ENCODE measurements at places on chromosomes 13 and 19.

DNA sequence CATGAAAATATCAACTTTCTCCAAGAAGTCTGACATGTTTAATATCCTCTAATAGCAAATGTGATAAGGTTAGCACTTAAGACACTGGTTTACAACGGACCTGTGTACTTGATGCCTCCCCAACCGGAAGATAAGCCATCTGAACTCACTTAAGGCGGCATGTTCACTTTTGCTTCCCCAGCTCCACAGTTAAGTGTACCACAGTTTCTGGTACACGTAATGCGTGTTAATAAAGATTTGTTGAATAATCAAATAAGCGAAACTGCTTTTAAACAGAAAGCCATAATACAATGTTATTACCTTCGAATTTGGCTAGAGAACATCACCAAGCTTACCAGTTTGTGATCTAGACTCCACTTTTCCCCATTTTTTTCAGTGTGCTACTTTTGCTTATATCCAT lies 1.4 kb upstream of the PAN3 start:
- DNase-seq = peak; percentile 8

DNA sequence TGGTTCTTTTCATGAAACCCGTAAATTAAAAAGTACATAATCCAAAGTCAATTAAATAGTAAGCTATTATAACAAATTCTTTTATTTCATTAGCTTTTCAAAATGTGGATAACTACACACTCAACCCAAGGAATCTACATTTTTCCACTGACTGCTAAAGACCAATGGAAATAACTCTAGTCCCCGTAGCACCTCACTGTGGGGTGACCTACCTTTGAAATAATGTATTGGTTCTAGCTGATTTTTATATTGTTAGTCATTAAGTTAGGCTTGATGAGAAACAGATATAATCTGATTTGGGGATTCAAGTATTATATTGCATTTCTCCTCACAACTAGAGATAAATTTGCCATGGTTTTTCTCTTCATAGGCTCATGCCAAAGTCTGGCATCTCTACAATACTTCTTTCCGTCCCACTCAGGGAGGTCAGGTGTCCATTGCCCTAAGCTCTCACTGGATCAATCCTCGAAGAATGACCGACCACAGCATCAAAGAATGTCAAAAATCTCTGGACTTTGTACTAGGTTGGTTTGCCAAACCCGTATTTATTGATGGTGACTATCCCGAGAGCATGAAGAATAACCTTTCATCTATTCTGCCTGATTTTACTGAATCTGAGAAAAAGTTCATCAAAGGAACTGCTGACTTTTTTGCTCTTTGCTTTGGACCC lies 37.3 kb downstream of the KL start:
- DNase-seq = no peak

DNA sequence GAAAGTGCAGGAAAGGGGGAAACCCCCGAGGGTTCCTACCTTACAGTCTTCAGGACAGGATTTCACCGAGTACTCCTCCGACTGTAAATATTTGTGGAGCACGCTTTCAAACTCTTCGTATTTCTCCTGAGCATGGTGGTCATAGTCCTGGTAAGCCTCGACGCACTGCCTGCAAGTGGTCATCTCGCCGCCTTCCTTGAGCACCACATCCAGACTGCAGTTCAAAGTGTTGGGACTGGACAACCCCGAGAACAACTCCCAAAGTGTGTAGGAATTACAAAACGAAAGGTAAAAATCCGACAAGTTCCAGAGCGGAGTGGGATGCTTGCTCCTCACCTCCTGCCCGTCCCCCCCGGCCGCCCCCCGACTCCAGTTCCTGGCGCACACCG lies 349.7 kb downstream of the LIG4 start:
- DNase-seq = peak; percentile 54

GRCh38 chr13:46387064-46387851 lies at the start of gene RUBCNL:
RUBCNL (minus strand) TSS chr13:46387252; CDS start chr13:46372475, 14,777 bp downstream.
- peak; percentile 70 for DNase-seq

- no peak for DNase-seq
Observed at GRCh38 chr13:24103782-24104372, 56.6 kb upstream of the SPATA13 start.

GRCh38 chr19:38233740-38234251 lies 9.8 kb upstream of the DPF1 start:
- no peak for DNase-seq

DNA sequence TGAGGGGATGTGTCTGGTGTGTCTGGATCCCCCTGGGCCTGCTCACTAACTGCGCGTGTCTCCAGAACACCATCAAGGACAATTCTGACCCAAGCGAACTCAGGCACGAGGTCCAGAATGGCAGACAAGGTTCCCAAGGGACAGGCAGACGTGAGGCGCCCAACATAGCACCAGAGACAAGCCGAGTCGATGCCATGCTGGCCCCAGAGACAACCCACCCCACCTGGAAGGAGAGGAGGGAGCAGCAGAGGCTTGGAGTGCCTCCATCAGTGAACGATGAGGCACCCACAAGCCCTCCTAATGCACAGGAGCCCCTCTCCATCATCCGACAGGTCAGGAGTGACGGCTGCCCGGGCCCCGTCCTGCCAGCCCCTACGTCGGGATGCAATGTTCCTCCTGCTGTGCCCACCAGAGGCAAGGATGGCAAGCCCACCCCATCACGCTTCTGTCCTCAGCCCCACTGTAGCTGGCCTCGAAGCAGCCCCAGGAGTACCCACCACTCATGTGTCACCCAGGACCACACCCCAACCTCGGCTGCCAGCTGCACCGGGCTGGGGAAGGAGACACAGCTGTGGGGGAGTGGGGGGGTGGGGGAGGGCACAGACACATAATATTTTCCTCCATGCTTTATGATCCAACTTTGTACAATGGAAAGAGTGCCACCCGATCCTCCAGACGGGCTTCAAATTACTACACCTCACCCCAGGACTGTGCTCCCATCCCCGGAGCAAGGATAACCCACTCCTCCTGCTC lies 11.8 kb downstream of the AP3D1 start:
- no peak for DNase-seq

DNA sequence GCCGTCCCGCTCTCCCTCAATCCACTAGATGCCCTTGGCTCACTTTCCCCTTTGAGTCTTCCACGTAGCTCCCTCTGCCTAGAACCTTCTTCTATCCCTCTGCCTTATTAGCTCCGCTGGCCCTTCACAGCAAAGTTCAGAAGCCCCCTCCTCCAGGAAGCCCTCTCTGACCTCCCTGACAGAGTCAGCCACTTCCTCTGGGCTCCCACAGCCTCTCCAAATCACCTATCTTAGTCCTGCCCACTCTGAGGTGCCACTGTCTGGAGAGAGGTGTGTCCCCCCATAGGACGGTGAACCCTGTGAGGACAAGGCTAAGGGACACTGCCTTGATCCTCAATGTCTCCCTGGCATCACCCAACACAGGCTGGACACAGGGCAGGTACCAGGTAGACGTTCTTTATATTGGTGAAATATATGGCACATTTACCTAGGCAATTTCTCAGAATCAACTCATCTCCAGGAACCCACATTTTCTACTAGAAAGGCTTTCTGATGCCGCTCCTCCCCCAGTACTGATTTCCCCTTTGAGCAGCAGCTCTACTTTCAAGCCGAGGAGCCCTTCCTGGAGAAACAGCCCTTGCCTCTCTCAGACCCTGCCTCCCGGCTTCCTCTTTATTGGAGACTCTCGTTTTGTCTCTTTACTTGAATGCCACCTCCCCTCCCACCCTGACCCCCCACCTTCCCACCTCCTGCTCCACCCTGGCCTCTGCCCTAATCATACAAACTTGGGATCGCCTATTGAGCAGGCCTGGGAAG lies 3.4 kb upstream of the TGFB1 start:
- no peak for DNase-seq

DNA sequence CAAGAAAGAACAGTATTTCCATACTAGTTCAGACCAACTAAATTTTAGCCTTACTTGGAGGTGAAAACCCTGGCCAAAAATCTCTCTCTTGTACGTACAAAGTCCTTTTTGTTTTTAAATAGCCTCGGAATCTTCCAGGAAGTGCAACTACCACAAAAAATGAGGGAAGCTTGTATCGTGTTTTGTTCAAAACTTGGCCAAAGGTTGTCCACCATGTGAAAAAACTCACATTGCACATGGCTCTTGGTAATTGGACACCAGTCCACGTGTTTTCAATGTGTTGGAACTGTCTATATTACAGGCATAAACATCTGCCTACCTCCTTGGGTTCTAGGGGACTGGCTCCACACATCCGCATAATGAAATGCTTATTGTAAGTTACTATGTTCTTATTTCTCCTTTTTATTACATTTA lies 15.2 kb upstream of the STRN4 start:
- DNase-seq = no peak

DNA sequence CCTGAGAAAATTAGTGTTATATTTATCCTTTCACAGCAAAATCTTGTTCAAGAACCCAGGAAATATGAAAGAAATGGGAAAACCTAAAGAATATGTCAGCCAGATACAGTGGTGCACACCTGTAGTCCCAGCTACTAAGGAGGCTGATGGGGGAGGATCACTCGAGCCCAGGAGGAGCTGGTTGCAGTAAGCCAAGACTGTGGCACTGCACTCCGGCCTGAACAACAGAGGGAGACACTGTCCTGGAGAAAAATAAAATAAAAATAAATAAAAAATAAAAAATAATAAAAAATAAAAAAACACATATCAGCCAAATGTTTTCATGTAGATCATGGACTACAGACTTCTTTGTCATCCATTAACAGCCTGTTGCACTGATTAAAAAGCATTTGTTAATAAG lies 244.8 kb upstream of the KLHL1 start:
- DNase-seq = no peak

GRCh38 chr19:44306283-44306682 lies 1.5 kb upstream of the ZNF235 start:
- no peak for DNase-seq

- peak; percentile 93 for DNase-seq
Observed at GRCh38 chr19:57477191-57478008, at the start of gene ZNF772. ZNF772 (minus strand) TSS chr19:57477566; CDS start chr19:57477309, 257 bp downstream.
